ENCODE measurements at places on chromosomes 2 and 18.

DNA sequence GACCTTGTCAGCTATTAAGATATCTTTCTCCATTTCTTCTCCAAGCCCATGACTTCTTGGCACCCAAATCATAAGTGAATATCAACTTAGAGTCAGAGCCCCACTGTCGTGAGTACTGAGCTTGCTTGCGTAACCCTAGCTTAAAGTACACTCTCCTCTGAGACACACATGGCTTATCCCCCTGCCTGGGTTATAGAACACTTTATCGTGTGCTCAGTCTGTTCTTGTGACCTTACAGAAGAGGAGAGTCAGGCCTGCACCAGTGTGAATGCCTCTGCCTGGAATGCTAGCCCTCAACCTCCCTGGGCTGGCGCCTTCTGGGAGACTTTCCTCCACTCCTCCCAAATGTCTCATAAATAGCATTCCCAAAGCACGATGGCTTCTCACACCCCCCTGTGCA is 79.3 kb downstream of the CEP192 start:
- no peak for DNase-seq

- DNase-seq = no peak
Observed at GRCh38 chr2:38722271-38723061, 28.7 kb downstream of the SRSF7 start.

GRCh38 chr2:138516030-138516704 is 14.6 kb downstream of the SPOPL start:
- DNase-seq = peak; percentile 11

DNA sequence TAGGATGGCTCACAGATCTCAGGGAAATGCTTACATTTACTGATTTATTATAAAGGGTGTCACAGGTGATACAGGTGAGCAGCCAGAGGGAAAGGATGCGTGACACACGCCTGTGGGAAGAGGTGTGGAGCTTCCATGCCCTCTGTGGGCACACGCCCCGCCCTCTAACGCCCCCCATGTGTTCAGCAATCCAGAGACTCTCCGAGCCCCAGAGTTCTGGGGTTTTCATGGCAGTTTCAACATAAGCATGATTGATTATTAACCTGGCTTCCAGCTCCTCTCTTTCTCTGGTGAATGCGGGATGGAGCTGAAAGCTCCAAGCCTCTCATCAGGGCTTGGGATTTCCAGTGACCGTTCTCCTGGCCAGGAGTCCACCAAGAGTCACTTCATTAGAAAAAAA is 34.3 kb upstream of the ODC1 start:
- no peak for DNase-seq

- DNase-seq = no peak
Observed at GRCh38 chr2:119026890-119027289, 84.9 kb downstream of the MARCO start.

DNA sequence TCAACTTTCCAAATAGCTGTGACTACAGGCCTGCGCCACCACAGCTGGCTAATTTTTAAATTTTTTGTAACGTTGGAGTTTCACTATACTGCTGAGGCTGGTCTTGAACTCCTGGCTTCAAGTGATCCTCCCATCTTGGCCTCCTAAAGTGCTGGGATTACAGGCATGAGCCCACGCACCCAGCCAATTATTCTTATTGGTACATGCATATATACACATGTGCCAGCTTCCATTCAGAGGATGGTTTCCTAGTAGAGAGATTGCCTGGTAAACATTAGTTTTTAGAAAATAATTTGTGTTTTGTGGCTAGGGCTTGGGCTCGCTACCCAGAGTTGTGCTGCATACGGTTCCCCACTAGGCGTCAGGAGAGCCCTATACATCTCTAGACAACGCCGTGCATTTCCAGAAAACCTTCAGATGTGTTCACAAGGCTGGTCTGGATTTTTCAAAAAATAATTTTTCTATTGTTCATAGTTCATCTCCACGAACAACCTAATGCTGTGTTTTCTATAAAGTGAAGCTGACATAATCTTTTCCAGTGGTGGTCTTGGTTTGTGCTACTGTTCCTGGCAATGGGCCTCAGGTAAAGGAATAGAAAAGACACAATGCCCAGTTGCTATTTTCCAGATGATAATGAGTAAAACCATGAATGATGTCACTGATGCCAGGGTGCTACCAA is 14.6 kb upstream of the AFG3L2 start:
- DNase-seq = peak; percentile 62

- DNase-seq = no peak
Observed at GRCh38 chr2:229475778-229476177, 204.7 kb upstream of the PID1 start.

DNA sequence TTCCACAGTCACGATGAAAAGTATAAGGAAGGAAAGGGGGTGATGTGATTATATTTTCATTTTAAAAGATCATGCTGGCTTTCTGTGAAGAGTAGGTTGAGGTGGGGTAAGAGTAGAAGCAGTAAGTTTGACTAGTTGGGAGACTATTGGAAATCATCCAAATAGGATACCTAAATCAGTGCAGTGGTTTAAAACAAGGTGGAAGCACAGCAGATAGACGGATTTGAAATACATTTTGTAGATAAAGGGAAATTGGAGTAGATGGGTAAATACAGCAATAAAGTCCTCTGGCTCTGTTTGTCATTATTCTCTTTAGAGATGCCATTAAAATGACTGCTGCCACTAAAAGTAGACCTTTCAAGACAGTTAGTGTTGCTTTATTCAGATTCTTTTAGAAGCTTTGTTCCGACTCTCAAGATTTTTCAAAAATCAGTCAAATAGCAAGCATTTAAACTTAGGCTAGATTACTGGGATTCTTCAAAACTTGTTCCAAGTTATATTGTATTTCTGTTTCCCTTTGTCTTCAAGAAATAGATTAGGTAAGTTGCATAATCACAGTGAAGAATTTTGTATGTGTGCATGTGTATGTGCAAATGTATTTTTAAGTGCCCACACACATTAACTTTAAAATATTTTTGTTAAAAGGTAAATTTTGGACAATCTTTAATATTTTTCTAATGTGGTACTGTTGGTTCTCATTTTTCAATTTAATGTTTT is 61.7 kb upstream of the DTNA start:
- no peak for DNase-seq

DNA sequence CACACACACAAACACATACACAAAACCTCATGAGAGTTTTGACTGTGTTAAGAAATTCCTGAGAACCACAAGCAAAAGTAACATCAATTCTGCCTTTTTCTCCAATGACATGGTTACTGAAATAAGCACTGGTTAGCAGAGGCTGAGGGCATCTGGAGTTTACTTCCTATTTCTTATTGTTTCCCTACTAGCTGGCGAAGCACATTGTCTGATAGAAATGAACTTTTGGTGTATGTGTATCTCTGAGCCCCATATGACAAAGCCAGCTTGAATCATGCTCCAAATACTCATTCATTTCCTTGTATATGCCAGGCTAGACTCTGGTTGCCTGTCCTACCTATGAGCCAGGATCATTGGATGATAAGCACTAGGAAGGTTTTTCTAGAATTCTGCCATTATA is 203.1 kb downstream of the NCKAP5 start:
- DNase-seq = peak; percentile 33
